Kidney capillary endothelial cell (primary cell): ENCODE measurements at places on chromosomes 7 and 10.

- DNase-seq: no peak
Measured at GRCh38 chr10:119112056-119112455, 8.1 kb downstream of the DENND10 start.

- DNase-seq: no peak
Measured at GRCh38 chr10:105990529-105990928, 1174.0 kb downstream of the SORCS1 start.

GRCh38 chr7:154431045-154431444 is 378.8 kb downstream of the DPP6 start:
- DNase-seq: no peak

DNA sequence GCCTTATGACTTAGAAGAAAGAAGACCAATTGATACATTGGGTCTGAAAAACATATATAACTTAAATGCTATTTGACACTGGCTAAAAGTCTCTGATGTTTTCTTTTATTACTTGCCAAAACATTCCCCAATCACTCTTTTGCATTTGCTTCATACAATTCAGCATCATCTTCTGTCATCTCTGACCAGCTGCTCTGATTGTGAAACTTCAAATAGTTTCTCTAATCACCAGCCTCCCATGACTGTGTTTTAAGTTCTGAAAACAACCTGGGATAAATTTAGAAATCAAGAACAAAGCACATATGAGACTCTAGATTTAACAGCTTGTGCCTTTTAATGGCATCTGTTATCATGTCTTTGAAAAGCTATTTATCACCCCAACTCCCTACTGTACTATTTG is 208.4 kb upstream of the KCND2 start:
- no peak for DNase-seq

GRCh38 chr7:15922002-15922401 is 235.5 kb upstream of the MEOX2 start:
- peak; percentile 36 for DNase-seq
